RWPE1 (cell line): ENCODE measurements at places on chromosomes 16 and 17.

GRCh38 chr16:71407731-71408130 lies 34.1 kb downstream of the TLE7 start:
- DNase-seq = no peak

DNA sequence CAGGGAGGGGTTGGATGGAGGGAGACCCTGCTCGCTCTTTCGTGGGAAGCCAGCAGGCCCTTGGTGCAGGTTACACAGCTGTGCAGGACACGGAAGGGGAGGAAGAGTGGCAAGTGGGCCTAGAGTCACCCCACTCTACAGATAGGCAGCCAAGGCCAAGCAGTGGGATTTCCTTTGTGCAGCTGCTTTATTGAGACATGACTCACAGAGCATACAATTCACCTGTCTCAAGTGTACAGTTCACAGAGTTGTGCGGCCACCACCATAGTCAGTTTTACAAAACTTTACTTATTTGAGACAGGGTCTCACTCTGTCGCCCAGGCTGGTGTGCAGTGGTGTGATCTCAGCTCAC lies 91.2 kb upstream of the CIBAR2 start:
- no peak for DNase-seq

DNA sequence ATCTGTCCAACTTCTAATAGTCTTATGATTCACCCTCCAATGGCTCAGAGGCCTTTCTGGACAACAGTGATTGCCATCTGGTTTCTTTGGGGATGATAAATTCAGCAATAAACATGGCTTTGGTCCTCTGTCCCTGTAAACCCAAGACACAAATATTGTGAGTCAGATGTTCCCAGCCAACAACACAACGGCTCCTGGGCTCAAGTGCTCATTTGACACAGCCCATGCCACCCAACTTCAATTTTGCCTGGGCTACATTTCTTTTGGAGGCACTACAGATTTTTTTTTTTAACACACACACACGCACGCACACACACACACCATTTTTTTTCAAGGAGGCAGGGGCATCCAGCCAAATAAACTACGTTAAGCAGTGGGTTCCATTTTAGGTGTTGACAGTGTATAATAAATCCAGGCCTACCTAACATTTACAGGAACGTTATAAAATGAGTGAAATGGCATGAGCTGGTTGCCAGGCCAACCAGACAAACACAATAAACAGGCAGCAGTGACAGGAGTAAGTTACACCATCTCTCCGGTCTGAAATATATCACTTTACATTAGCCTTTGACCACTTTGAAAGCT lies 939.9 kb upstream of the SOX9 start:
- DNase-seq = no peak

DNA sequence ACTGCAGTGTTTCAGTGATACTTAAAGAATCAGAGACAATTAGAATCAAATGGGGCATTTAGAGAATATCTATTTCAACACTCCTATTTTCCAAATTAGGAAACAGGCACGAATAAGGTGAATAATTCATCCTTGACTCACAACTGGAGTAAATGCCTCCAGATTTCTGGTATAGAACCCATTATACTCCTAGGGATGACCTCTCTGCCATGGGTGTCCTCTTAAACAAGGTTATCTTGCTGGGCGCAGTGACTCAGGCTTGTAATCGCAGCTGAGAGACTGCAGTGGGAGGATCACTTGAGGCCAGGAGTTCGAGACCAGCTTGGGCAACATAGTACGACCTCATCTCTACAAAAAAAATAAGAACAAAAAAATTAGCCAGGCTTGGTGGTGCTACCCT lies 139.8 kb upstream of the ELAC2 start:
- DNase-seq = no peak

DNA sequence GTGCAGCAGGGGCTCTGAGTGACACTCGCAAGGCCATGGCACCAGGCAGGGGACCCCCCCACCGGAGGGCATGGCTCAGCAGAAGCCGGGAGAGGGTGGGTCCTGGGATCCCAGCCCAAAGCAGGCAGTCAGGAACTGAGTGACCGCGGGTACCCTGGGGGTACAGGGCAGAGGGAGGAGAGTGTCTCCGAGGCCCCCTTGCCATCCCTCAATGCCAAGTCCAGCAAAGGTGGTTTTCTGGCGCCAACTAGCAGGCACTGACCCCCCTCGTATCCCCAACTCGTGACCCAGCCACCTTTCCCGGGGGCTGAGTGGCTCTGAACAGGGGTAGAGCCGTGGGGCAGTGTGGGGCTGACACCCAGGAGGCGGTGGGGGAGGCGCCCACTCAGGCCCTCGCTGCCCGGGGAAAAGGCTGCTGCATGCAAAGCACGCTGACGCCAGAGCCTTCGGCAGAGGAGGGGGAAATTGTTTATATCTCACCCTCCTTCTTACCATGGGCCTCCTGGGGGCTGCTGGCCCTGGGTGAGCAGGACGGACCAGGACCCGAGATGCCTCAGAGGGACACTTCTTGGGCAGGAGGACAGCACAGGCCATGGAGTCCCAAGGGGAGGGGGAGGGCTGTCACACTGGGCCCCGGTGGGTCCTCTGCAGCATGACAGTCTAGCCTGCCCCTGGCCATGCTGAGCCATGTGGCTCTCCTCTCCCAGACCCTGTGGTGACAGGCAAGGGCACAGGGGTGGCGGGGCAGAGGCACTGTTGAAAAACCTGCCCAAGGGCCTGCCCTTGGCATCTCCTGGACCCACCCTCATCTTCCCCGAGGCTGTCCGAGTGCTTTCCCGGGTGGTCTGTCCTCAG lies 14.6 kb upstream of the ENPP7 start:
- DNase-seq = no peak

GRCh38 chr16:81553814-81554675 lies 109.4 kb downstream of the CMIP start:
- no peak for DNase-seq

GRCh38 chr16:12767897-12768296 lies 35.8 kb downstream of the CPPED1 start:
- no peak for DNase-seq
